ENCODE measurements at places on chromosomes 1 and 21.
A peak's percentile ranks its signal among the peaks of the same experiment; 100 is the strongest.

- DNase-seq: peak; percentile 19
Measured at GRCh38 chr1:53115403-53116306, 26.8 kb downstream of the SLC1A7 start.

GRCh38 chr1:3375245-3375644, 79.2 kb upstream of the ARHGEF16 start:
- DNase-seq: no peak

- no peak for DNase-seq
Measured at GRCh38 chr1:31912839-31913239, 25.3 kb downstream of the PTP4A2 start.

GRCh38 chr1:217535601-217536377, 95.1 kb downstream of the GPATCH2 start:
- DNase-seq: no peak

DNA sequence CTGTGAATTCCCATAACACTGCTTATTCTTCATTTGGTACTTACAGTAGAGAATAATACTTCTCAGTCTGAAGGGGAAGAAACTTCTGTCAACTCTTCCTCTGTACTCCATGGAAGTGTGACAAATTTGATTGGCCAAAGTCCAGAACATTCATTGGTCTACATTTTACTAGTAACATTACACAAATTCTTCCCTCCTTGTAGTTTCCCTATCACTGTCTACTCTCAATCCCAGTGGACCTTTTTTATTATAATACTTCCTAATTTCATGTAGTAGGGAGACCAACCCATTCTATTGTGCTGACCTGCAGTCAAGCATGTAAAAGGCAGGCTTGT, 74.7 kb downstream of the ALG6 start:
- DNase-seq: peak; percentile 26

- no peak for DNase-seq
Measured at GRCh38 chr1:177287270-177287669, 116.5 kb downstream of the BRINP2 start.

DNA sequence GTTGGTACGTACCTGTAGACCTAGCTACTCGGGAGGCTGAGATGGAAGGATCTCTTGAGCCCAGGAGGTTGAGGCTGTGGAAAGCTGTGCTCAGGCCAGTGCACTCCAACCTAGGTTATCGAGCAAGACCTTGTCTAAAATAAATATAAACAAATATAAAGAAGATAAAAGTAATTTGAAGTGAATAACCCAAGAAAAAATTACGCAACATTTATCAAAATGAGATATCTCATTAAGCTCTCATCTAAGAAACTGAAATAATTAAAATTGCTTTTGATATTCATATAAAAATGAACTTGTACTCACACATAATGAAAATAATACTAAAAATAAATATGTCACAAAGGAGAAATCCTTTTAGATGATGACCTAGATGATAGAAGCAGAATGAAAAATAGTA, 647.1 kb upstream of the NCAM2 start:
- DNase-seq: no peak

- no peak for DNase-seq
Measured at GRCh38 chr1:63643517-63643916, 50.3 kb downstream of the PGM1 start.

GRCh38 chr1:87592156-87592555, 263.5 kb downstream of the LMO4 start:
- no peak for DNase-seq

- DNase-seq: peak; percentile 80
Measured at GRCh38 chr1:60068393-60069045, 5.1 kb downstream of the C1orf87 start.

- DNase-seq: no peak
Measured at GRCh38 chr1:55702064-55702463, 486.9 kb upstream of the USP24 start.

DNA sequence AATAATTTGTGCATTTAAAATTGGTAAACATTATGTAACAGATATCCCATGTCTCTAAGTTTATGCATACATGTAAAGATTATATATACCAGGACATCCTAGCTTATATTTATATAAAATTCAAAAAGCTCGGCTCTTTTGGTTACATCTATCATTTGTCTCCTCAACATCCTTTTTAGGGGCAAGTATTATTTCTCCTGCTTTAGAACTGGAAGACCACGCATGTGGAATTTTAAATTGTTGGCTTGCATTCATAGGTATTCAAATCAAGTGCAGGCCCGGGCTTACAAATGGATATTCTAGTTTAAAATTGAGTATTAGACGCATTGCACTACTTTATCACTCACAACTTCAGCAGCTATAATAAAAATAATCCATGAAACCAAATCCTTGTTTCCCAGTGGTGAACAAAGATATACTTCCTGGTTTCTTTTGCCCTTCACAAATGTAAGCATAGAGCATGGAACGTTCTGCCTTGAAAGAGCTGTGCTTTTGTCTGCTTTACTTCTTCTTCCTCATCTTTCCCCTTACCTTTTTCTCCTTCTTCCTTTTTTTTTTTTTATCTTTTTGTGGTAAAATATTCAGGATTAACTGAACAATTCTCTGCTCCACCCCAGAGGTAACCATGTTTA, 57.1 kb downstream of the DDAH1 start:
- DNase-seq: no peak

DNA sequence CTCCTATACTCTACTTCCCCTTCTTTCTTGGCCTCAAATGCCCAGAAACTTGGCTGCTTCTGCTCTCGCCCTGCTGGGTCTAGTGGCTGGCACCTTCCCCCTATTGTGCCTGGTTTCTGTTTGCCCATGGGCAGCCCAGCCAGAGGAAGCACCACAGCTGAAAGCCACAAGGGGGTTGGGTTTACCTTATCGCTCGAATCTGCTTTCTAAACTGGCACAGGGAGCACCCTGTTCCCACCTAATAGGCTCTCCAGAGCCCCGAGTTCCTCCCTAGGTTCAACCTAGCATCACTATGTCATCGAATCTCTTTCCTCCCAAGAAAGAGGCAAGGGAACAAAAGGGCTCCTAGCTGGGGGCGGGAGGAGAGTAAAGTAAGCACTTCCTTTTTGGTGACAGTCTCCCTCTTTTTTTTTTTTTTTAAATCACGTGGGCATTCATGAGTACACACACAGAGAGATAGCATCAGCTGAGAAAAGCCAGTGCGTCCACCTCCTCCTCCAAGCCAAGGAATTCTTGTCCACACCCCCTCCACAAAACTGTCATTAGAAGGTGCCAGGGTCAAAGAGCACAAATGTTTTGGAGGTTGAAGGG, 72.8 kb downstream of the PLEKHA6 start:
- DNase-seq: no peak

DNA sequence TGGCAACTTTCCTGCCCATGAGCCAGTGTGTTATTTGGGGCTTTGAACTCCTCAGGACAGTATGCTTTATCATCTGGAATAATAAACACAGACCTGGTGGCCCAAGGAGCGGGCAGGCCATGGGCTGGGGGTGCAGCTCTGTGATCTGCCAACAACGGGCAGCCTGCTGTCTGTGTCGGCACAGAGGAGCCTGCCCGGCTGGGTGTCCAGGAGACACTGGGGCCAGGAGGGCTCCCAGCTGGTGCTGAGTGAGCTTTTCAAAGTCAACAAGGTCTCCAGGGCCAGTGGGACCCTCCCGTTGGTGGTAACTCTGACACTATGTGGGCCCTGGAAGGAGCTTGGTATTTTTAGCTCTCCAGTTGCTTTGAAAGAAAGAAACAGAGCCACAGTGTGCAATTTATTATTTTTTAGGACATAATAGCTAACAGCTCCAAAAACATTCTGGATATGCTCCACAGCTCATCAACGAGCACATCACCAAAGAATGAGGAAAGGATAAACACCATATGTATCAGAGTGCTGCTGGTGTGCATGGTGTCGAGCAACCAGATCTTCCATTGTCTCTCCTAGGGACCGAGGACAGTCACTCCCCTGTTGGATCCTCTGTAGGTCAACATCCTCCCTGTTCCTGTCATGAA, 488.7 kb upstream of the USP24 start:
- DNase-seq: peak; percentile 57

DNA sequence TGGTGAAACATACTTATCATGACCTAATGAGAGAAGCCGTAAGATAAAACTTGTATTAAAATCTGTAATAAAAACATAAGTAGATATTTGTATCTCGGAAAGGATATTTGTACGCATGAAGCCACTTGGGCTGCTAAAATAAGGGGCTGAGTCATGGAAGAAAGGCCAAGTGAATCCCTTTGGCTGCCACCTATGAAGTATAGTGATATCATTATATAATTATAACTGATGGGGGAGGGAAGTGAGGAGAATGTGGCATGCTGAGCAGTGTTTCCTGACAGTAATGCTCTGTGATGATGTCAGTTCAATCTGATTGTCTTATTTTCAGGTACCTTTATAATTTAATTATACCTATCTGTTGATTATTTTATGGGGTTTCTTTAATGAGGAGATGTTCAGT, 13.6 kb downstream of the RWDD3 start:
- no peak for DNase-seq

DNA sequence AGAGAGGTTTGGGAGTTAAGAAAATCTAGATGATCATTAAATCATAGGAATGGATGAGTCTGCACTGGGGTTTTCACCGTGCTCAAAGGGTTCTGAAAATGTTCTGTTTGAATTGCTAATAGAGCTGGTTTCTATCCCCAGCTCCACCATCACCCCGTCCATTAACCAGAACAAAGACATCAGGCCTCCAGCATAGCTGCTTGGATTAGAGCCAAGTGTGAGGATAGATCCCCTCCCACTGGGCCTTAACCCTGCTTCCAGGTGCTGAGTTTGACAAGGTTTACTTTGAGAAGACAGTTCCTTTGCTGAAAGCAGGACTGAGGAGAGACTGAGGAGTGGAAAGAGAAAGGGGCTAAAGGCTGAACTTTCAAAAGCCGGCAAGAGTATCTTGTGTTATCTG, 48.3 kb downstream of the MPZL1 start:
- DNase-seq: no peak

DNA sequence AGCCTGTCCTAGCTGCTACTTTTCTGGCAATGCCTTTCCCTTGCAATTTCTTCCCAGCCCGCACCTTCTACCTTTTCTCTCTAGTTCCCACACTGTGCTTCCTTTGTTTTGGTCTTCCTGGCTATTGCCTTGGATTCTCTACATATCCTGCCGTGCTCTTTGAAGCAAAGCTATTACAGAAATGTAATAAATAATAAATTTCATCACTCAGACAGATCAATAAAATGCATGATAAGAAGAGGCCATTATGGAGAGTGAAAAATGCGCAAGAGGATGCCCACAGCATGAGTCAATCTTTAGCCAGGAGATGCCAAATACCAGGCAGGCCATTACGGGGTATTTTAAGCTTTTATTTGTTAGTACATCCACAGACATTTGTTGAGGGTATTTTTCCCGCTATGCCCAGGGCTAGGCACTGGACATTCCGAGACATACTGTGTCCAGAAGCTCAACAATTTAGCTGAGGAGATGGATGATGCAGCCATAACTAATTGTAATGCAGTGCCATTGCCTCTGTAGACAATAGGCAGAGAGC, 163.6 kb downstream of the ST6GALNAC3 start:
- DNase-seq: peak; percentile 60

GRCh38 chr21:45200581-45201296, 87.0 kb downstream of the POFUT2 start:
- no peak for DNase-seq

DNA sequence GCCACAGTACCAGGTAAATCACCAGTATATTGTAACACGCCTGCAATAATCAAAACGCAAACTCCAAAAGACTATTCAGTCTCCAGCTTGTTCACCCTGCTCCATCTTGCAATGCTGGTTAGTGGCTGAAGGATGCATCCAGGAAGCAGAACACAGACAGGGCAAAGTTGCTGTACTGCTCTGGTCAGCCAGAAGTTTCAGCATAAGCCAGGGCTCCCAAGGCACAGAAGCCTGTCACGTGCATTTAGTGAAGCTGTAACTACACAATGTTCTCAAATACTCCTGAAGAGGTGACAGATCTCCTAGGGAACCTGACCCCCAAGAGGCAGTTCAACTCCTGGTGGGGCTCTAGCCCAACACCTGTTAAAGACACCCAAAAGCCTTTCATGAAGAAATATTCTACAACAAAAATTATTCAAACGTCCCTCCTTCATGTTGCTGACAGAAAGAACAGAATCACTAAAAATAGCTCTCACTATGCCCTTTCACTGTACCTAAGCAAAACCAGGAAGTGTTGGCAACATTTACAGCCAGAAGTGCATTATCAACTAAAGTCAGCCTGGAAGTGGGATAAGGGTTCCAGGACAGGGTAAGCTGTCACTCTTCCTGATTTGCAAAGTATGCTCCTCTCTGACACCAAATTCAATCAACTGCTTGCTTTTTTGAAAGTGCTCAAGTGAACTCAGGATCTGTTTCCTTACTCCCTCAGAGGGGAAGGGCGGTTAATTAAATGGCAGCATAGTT, 52.1 kb downstream of the SLC35D1 start:
- DNase-seq: no peak

DNA sequence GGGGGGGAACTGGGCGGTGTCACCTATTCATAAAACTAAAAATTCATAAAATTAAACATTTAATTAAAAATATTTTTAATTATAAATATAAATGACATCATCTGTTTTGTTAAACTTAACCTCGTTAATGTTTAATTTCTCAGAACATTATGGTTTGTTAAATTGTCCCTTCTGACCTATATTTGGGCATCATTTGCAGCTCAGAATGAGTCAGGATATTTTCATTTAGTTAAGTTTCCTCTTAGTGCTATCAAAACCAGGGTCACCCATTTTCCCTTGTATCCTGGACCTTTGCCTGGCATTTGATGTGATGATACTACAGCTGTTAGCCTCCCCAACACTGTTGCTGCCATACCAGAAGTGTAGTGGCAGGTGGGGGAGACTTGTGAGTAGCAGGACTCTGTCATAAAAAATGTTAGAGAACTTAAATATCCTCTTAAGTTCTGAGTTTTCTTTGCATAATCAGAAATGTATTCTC, 30.3 kb downstream of the TSNAX start:
- no peak for DNase-seq

DNA sequence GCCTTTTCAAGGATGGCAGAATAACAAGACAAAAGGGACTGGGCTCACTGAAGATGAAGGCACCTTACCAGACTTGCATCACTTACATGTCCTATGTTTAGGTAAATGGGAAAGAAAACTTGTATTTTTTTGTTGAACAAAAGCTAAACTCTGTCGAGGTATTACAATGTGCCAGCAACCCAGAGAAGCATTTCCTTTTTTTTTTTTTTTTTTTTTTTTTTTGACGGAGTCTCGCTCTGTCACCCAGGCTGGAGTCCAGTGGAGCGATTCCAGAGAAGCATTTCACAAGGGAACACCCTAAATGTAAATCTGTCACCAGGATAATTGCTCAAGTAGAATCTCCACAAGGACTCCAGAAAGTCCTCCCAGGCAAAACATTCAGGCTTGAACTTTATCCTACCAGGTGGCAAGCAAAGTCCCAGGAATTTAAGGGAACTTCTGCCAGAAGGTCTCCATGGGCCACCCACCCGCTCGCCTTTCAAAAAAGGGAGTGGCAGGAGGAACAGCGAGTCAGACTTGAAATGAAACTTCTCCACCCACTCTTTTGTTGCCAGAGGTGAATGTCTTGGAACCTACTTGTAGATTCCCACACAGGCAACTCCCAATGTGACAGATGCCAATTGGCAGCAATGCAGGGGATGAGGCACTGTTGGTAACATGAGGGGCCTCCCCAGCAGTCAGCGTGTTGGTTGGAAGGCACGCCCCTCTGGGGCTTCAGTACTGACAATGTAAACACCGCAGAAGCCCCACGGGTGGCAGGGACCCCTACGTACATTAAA, 125.0 kb downstream of the TIAM1 start:
- DNase-seq: peak; percentile 28

Data from fibroblast of skin of abdomen (primary cell).